ENCODE measurements at places on chromosomes 1 and 21.

- H3K27me3 ChIP-seq: peaks cover 5% of the 10 kb centered on the region
- peaks cover 4% of the 10 kb centered on the region for H3K4me1 ChIP-seq
- no peaks in the 10 kb centered on the region for H3K36me3 ChIP-seq
- no peak for DNase-seq
Observed at GRCh38 chr1:42817976-42818375, 779 bp upstream of the SVBP start.

GRCh38 chr1:3460672-3461131, 6.2 kb downstream of the ARHGEF16 start:
- H3K27me3 ChIP-seq: peaks cover 3% of the 10 kb centered on the region
- H3K4me1 ChIP-seq: peaks cover 22% of the 10 kb centered on the region
- DNase-seq: peak; percentile 12
- H3K27ac ChIP-seq: no peak overlapping the region
- no peaks in the 10 kb centered on the region for H3K36me3 ChIP-seq

GRCh38 chr1:222786121-222786520, 28.7 kb upstream of the DISP1 start:
- no peak for DNase-seq
- H3K27ac ChIP-seq: no peak overlapping the region
- H3K4me3 ChIP-seq: no peak overlapping the region

GRCh38 chr21:26933448-26933847, 33.4 kb downstream of the ADAMTS5 start:
- peaks cover 11% of the 10 kb centered on the region for H3K36me3 ChIP-seq
- no peak for DNase-seq
- H3K4me3 ChIP-seq: no peak overlapping the region
- peak overlapping the region; percentile 89 for H3K27ac ChIP-seq

DNA sequence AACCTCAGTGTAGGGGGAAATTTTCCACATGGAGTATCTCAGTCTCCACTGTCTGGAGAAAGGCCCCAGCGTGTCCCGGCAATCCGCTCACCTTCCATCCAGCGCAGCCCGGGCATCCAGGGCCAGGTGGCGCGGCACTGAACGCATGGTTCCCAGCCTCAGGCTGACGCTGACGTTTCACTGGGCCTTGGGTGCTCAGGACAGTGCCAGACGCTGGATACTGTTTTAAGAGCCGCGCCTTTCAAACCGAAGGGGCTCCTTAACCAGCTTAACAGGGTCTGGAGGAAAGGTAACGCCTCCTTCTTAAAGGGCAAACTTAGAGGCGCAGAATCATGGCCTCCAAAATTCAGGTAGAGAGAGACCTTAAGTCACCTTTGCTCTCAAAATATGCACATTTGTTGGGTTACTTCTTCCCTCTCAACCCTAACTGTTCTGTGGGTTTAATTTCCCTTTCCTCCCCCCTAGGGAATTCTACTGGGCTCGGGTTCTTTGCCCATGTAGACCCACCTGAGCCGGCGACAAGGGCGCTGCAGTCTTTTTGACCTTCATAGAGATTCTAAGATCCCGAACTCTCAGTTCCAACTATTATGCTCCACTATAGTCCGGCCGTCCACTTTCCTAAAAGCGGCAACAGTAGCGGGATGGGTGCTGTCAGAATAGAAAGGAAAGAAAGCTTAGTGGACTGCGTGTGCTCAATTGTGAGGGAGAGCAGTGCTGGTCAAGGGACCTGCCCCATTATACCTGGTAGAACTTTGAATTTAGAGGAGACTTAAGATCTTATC, 3.5 kb upstream of the LHX9 start:
- peak; percentile 28 for DNase-seq
- H3K36me3 ChIP-seq: peaks cover 5% of the 10 kb centered on the region
- H3K4me3 ChIP-seq: peak overlapping the region; percentile 90
- H3K4me1 ChIP-seq: peaks cover 37% of the 10 kb centered on the region
- peaks cover 51% of the 10 kb centered on the region for H3K27me3 ChIP-seq
- H3K27ac ChIP-seq: peak overlapping the region; percentile 64

DNA sequence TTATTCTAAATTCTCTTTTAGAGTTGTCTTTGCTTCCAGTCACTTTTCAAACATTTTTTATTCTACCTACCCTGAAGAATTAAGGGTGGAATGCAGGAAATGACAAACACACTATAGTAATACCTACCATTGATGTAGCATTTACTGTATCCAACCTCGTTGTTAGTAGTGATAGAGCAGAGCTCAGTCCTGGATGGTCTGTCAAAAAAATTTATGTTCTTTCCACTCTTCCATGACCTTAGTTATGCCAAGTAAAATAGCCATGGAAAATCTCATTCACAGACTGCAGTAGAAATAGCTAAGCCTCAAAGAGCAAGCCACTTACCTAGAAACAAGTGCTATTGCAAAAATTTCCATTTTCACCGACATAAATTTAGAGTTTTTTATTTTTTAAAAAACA, 74.6 kb downstream of the CRB1 start:
- no peak for DNase-seq
- no peak overlapping the region for H3K4me3 ChIP-seq
- H3K27ac ChIP-seq: no peak overlapping the region
- no peaks in the 10 kb centered on the region for H3K27me3 ChIP-seq
- no peaks in the 10 kb centered on the region for H3K36me3 ChIP-seq

GRCh38 chr1:235663628-235664027, 14.0 kb upstream of the GNG4 start:
- no peaks in the 10 kb centered on the region for H3K4me1 ChIP-seq
- H3K4me3 ChIP-seq: no peak overlapping the region
- DNase-seq: no peak
- H3K27me3 ChIP-seq: no peaks in the 10 kb centered on the region
- peaks cover 3% of the 10 kb centered on the region for H3K36me3 ChIP-seq

DNA sequence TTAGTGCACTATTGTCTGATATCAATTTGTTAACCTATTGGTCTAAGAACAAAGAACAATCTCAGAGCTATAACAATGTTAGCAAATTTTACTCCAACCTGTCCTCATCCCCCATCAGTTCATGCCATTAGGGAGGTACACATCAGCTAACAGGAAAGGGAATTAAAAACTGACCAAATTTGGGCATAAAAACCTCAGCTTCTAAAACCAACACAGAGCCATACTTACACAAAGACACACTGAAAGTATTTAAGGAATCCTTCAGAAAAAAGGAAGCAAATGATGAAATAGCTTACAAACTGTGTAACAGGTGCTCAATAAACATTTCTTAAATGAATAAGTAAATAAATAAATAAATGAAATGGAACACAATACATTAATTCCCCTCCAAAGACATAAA, 89.2 kb downstream of the TTLL7 start:
- no peak overlapping the region for H3K4me3 ChIP-seq
- H3K36me3 ChIP-seq: peaks cover 9% of the 10 kb centered on the region
- peaks cover 2% of the 10 kb centered on the region for H3K4me1 ChIP-seq
- DNase-seq: no peak

DNA sequence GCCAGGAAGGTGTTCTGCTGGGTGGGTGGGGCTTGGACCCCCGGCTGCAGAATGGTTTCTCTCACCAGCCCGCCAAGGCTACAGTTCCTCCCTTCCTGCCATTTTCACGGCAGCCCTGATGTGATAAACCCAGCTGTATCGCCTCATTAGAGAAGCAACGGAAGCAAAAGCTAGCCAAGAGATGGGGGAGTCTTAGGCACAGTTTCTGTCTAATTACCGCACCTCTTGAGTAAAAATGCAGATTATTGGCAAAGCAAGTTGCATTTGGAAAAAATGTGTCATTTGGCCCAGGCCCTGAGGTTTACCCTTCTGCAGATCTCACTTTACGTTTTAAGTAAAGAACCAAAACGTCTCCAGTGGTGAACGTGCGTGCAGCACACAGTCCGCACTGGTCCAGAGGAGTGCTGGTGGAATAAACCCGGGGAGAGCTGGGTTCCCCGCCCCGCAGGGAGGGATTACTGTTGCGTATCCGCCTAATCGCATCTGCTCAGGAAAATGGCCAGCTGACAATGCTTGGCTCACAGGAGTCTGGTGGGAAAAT, 109.9 kb downstream of the GALNT2 start:
- peak overlapping the region; percentile 73 for H3K27ac ChIP-seq
- DNase-seq: peak; percentile 73
- H3K4me3 ChIP-seq: peak overlapping the region; percentile 61
- peaks cover 2% of the 10 kb centered on the region for H3K27me3 ChIP-seq
- H3K4me1 ChIP-seq: peaks cover 48% of the 10 kb centered on the region
- H3K36me3 ChIP-seq: no peaks in the 10 kb centered on the region

DNA sequence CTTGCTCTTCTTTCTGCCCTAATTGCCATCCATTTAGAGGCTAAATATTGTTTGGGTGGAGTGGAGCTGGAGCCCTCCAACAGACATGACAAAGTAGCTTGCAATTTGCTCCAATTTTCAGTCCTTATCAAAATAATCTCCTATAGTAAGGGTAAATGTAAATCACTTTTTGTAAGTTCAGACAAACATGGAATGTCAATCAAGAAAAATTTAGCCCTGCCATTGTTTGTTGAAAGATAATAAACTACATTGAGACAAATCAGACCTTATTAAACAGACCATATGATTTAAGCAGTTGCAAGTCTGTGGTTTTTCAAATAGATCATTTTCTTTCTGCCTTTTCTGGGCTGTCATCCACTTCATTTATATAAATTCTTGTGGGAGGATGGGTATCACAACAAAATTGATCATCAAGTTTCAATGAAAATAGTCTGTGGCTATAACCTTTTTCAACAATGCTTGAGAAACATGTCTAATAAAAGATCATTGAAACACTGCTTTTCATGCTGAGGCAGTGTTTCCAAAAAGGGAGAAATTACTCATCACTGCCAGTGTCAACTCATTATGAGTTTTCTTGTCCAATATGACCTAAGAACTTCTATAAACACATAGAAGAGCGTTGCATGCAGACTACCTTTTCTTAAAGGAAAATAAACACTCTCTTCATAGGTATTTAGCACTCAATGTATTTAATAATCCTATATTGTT, 1152.0 kb upstream of the B3GALT2 start:
- H3K4me1 ChIP-seq: peaks cover 34% of the 10 kb centered on the region
- no peak for DNase-seq
- H3K36me3 ChIP-seq: no peaks in the 10 kb centered on the region
- peak overlapping the region; percentile 93 for H3K27ac ChIP-seq
- peak overlapping the region; percentile 31 for H3K4me3 ChIP-seq
- H3K27me3 ChIP-seq: peaks cover 11% of the 10 kb centered on the region

- H3K27ac ChIP-seq: no peak overlapping the region
- no peaks in the 10 kb centered on the region for H3K36me3 ChIP-seq
- no peak overlapping the region for H3K4me3 ChIP-seq
- no peaks in the 10 kb centered on the region for H3K4me1 ChIP-seq
Observed at GRCh38 chr1:57122031-57122430, 156.2 kb upstream of the C8B start.

DNA sequence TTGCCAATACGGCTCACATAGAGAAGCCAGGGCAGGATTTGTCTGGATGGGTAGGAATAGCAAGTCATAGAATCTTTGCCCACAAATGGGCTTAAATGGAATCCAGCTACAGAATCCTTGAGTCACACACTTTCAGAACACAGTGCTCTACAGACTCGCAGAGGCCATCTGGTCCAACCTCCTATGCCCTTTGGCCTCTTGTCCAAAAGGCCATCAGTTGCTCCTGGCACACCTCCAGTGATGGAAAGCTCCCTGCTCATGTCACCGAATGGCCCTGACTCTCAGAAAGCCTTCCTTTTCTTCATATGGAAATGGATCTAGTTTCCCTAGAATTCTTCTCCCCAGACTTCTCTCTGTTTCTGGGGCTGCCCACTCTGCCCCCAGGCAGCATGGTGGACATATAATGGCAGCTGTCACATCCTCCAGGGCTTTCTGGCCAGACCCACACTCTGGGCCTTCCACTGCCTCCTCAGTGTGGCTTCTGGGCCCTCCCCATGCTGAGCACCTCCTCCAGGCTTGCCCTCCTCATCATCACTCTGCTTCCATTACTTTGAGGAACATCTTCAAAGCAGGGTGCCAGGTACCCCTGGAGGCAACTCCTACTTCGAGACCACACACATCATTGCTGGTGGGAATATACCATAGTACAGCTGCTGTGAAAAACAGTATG, 33.6 kb upstream of the TRABD2B start:
- H3K4me3 ChIP-seq: no peak overlapping the region
- no peak for DNase-seq
- no peaks in the 10 kb centered on the region for H3K27me3 ChIP-seq
- H3K36me3 ChIP-seq: no peaks in the 10 kb centered on the region
- H3K4me1 ChIP-seq: no peaks in the 10 kb centered on the region

GRCh38 chr1:76871355-76871974, 4.2 kb downstream of the ST6GALNAC5 start:
- H3K36me3 ChIP-seq: peaks cover 24% of the 10 kb centered on the region
- peaks cover 8% of the 10 kb centered on the region for H3K27me3 ChIP-seq
- DNase-seq: no peak
- H3K4me1 ChIP-seq: peaks cover 19% of the 10 kb centered on the region
- peak overlapping the region; percentile 91 for H3K4me3 ChIP-seq

DNA sequence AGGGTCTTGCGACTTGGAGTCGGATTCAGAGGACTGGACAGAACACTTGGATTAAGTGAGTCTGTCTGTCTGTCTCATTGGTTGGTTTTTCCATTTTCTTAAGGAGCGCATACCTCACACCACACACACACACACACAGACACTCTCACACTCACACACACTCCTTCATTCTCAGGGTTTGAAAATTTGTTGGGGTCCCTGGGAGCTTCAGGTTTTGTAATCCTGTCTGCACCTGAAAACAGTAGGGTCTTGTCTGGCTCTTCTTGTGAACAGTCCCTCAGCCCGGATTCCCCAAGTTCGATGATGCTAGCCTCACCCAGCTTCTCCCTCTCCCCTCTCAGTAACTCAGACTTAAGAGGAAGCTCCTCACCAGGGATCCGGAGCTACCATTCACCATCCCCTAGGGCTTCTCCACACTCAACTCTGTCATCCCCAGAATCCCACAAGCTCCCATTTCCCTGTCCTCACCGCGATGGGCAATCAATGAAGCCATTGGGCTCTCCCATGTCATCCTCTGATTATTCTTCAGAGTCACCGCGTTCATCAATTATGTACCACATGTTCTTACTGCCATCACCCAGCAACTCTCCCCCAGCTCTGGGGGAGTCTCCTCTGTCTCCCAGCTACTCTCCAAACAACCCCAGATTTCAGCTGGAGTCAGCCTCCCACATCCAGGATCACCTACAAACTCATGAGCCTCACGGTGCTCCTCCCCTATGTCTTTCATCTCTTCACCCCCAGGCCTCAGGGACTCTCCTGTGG, 1530.9 kb upstream of the TPTE start:
- peaks cover 45% of the 10 kb centered on the region for H3K27me3 ChIP-seq
- no peak for DNase-seq
- H3K27ac ChIP-seq: peak overlapping the region; percentile 53
- H3K4me1 ChIP-seq: no peaks in the 10 kb centered on the region

- no peaks in the 10 kb centered on the region for H3K27me3 ChIP-seq
- H3K4me3 ChIP-seq: no peak overlapping the region
- DNase-seq: no peak
- peaks cover 3% of the 10 kb centered on the region for H3K4me1 ChIP-seq
- H3K36me3 ChIP-seq: no peaks in the 10 kb centered on the region
Observed at GRCh38 chr1:232878086-232878485, 72.3 kb upstream of the NTPCR start.

DNA sequence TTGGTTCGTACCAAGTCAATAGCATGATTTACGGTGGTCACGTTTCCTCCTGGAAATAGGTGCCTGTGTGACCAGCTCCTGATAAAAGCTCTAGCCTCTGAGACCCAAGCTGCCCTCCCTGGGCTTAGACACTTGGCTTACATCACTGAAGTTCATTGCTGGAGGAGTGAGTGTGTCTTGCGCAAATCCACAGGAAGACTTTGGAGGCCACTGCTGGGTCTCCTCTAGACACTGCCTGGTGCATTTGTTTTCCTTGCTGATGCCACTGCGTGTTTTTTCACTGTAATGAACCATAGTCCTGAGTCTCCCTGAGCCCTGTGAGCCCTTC, 230.6 kb downstream of the DSCAM start:
- H3K4me3 ChIP-seq: no peak overlapping the region
- H3K36me3 ChIP-seq: peaks cover 7% of the 10 kb centered on the region
- no peak for DNase-seq
- H3K27me3 ChIP-seq: peaks cover 2% of the 10 kb centered on the region
- no peak overlapping the region for H3K27ac ChIP-seq
- peaks cover 17% of the 10 kb centered on the region for H3K4me1 ChIP-seq

Data from glutamatergic neuron (in vitro differentiated cells).